Spinal cord (tissue), 10 donors: ENCODE measurements at places on chromosomes 6 and 20. TPM values are rescaled to one million over a fixed set of nuclear protein-coding genes. Genes with fewer than 3 reads are reported as not detected.
A peak's percentile ranks its signal among the peaks of the same experiment; 100 is the strongest.

DNA sequence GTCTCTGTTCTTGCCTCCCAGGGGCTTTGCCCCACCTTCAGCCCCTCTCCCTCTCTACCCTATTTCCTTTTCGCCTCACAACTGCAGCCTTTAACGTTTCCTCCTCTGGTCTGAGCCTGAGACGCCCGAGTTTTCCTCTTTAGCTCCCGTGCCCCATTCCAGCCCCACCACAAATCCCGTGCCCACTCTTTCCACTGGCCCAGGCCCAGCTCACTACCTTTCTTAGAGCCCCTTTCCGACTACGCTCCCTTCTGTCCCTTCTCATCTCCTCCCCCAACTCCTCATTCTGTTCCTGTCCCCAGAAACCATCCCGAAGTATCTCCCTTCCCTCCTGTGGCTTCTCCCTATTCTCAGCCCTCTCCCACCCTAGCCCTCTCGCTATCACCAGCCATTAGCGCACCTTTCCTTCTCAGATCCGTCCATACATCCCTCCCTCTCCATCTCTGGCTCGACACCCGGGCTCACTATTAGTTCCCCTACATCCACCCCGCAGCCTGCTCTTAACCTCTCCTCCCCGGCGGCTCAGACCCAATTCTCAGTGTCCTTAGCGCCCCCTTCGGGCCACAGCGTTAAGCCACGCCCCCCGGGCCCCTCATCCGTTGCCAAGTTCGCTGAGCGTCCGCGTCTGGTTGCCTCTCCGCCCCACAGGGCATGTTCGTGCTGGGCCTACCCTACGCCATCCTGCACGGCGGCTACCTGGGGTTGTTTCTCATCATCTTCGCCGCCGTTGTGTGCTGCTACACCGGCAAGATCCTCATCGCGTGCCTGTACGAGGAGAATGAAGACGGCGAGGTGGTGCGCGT is 2.7 kb downstream of the SLC32A1 start:
- DNase-seq, result no peak

DNA sequence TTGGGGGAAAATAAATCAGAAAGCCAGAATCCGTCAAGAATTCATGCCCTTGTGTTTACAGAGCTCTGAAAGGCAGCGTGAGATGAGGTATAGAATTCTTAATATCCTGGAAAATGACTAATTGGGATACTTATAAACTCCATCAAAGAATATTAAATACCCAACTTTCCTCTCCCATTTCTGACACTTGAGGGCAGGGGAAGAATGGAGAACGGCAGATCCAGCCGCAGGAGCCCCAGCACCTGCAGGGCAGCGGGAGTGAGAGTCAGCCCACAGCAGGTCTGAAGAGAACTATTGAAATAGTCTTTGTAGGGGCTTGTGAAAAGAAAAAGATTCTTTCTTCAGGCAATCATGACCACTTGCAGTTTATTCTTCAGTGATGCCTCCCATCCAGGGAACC is 107.2 kb downstream of the AGPAT4 start:
- no peak for DNase-seq

- no peak for DNase-seq
Measured at GRCh38 chr6:13924146-13924948, 405 bp upstream of the RNF182 start.

DNA sequence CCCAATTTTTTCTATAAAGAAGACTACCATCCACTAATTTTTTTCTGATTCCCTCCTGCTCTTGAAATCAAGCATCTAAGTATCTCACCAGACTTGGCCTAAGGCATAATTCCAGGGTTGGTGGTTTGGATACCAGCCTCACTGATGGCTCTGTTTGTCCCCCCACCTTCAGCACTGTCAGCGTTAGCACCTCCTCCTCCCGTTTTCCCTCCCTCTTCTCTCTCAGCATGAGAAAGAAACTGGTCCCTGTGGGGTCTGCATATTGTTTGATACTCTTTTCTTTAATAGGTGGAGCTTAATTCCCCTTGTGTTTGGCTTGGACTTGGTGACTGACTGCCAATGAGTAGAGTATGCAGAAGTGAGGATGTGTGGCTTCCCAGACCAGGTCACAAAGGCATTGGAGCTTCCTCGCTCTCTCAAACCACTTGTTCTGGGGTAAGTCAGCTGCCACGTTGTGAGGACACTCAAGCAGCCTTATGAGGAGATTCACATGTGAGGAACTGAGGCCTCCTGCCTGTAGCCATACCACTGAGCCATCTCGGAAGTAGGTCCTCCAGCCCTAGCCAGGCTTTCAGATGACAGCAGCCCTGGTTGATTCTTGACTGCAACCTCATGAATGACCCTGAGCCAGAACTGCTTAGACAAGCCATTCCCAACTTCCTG is 65.2 kb downstream of the RIOK1 start:
- no peak for DNase-seq

DNA sequence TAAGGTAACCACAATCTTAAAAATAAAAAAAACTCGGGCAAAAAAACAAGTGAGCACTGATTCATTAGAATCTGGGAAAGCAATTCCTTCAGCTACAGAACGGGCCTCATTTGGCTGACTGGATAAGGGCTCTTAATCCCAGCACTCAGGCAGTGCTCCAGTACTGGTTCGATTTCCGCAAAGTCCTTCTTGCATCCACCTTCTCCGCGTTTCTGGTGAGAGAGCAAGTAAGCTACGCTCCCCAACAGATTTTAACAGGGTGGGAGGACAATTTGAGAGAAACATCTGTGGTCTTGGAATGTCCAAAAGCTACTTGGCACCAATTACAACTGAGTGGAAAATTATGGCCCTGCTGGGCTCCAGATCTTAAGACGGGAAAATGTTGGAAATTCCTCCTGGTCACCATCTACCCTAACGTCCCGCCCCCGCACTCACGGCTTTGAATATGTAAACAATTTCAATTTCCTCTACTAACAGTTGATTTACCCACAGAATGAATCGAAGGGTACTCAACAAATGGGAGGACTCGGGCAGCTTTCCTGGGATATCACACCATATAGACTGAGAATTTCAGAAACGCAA is 18.1 kb upstream of the ZSCAN9 start:
- DNase-seq, result peak; percentile 17

GRCh38 chr20:9955646-9956045 is 79.1 kb upstream of the ANKEF1 start:
- no peak for DNase-seq

Gene PRPH2
- total RNA-seq, result 5.8 TPM

Gene SNX3
- 271 TPM for total RNA-seq

Gene ERMARD
- total RNA-seq, result 27.2 TPM

Gene GTSF1L
- total RNA-seq, result not detected
